ENCODE measurements at places on chromosomes 5 and 9.

DNA sequence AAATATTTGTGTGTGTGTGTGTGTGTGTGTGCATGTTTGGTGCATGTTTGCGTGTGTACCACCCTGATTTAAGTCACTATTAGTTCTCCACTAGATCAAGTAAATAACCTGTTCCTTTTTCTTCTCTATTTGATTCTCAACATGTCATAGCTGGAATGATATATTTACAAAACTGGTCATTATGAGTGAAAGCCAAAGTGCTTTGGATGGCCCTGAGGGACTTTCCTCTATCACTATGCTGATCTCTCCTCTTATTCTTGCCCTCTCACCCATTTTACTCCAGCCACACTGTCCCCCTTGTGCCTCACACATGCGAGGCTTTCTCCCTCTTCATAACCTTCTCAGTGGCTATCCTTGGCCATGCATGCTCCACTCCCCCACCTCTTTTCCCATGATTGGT lies 144.6 kb upstream of the NMUR2 start:
- no peak for DNase-seq

DNA sequence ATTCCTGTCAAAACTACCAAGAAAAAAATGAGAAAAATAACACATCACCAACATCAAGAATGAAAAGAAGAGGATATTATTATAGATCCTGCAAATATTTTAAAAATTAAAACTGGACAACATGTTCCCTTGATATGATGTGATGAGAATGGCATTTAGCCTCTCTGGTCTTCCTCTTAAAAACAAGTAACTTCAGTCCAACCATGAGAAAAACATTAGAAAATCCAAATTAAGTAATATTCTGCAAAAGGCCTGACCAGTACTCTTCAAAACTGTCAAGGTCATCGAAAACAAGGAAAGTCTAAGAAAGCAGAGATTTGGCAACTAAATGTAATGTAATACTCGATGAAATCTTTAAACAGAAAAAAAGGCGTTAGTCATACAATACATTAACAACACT lies 167.1 kb upstream of the SNX2 start:
- DNase-seq = no peak

DNA sequence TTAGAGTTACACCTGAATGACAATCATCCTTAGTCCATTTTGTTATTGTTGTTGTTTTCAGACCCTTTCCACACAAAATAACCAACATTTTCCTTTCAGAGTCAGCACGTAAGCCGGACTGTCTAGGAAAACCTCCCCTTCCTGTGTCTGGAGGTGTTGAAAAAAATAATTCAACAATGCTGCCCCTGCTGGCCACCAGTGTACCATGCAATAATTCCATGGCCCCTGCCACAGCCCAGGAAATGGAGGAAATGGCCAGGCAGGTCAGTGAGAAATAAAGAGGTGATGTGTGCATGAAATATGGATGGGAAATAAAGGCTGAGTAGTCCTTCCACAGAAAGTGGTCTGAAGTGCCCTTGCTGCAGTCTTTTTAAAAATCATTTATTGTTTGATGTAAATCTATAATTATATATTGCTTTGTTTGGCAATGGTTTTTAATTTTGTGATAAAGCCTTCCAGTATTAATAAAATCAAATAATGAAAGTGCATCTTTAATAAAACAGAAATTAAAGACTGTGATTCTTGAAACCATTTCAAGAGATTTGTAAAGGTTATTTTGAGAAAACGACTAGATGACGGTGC lies 152.8 kb upstream of the PAPPA start:
- no peak for DNase-seq

DNA sequence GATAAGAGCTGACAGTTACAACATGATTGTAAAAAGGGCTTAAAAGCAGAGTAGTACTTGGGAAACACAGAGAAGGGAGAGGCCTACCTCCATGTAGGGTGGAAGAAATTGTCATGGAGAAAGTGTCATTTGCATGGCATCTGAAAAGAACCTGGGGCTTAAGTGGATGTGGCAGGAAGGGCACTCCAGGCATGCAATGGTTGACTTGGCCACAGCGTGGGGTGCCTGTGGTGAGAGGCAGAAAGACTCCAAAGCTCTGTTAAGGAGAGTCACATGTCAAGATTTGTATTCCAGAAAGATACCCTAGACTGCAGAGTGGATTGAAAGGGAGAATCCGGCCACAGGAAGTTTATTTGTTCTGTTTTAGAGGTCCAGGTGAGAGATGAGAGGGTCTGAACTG lies 2.4 kb downstream of the POLR3G start:
- DNase-seq = no peak

All from activated T-helper 1 cell treated with anti-CD3 and anti-CD28 coated beads, Interleukin-12 subunit alpha, Interleukin-12 subunit beta, Interleukin-2, Interleukin-4 antibody, amounts not matched to agents 30 ng/mL and 10 ng/mL and 1 ng/mL, durations not matched to agents 14 hours and 24 hours and 36 hours (primary cell).